Muscle of arm (tissue), 14 donors: ENCODE measurements at places on chromosomes 1 and 21. TPM values are rescaled to one million over a fixed set of nuclear protein-coding genes. Genes with fewer than 3 reads are reported as not detected.

DCST2 gene
- polyA plus RNA-seq = 1.6 TPM

AVPR1B gene
- polyA plus RNA-seq = 0.21 TPM

CA6 gene
- not detected for polyA plus RNA-seq

LENEP gene
- polyA plus RNA-seq = not detected

DNA sequence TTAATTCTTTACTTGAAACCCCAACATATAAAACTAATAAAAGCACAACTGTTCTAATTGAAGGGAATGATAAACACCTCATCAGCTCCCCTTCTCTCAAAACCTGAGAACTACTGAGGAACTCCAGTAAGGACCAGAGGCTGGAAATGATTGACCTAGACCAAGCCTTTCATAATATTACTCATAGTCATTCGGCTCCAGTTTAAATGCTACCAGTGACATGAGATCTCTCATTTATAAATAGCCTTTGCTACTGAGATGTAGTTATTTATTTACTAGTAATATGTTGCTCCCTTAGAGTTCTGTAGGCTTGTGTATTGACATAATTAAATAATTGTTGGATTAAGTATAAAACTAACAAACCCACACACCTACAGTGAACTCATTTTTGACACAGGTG is 209.8 kb upstream of the PRMT6 start:
- no peak for DNase-seq

DNA sequence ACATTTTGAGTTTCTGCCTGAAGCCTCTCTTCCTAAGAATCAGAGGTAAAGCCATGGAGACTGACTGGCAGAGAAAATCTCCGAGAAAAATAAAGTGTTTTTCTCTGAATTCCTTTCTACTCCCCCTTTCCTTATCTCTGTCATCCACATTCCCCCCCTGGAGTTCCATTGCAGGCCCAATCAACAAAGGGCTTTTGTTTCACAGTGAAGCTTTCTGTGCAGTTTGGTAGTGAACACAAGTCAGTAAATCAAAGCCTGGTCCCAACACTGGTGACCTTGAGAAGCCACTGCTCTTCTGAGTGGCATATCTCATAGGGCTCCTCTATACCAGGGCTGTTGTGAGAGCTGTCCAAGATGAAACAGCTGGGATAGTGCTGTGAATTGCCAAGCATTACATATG is 228.4 kb downstream of the SEC16B start:
- DNase-seq = no peak

DNA sequence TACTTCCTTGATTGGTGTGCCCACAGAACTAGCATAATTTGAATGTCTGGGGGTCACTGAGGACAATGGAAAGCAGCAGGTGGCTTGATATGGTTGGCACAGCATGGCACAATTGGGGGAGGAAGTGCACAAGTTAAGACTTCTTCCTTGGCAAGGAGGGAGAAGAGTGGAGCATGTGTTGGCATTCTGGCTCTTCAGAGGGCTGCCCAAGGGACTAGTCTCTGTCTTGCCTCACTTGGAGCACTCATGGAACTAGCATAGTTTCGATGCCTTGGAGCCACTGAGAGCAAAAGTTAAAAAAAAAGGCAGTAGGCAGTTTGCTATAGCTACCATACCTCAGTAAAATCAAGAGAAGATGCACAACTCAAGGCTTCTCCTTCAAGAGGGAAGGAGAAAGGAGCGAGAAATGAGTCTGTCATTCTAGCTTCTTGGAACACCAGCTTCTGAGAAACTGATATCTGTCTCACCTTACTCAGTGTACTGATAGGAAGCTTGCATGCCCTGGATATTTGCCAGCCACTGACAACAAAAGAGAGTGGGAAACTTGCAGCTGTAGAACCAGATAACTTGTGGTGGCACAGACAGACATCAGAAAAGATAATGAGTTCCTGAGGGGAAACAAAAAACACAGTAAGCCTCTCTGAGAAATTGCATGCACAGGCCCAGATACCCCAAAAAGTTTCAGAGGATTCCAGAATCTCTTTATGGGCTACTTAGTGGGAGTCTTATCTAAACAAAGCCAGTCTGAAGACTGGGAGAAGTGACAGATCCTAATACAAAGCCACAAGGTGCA is 207.5 kb upstream of the SAMSN1 start:
- DNase-seq = no peak

DNA sequence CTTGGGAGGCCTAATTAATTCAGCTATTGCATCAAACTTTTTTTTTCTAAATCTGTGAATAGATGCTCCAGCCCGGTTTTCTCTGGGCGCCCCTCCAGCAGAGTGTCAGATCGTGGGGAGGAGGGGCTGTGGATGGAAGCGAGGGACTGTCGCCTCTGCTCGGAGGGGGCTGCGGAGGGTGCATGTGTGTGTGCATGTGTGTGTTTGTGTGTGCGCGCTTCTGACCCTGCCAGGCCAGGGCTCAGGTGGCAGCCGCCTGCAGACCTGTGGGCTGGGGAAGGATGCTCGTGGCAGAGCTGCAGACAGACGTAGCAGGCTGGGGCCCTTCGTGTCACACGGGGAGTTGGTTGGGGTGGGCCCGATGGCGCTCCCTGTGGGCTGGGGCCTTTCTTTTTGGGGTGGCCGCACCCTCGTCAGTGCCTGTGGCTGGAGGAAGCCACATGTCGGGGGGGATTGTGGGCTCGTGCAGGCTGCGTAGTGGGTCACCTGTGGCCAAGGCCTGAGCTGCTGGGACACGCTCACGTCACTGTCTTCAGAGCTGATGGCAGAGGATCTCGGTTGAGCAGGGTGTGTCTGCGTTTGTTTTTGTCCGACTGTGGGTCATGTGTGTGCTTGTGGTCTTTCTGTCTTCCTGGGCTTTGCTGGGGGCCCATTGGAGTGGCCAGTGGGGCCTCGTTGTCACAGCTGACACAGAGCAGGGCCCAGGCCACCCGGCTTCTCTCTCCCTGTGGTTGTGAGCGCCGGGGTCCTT is 2.8 kb downstream of the SKI start:
- DNase-seq = no peak

GRCh38 chr1:87182611-87183010 is 146.1 kb upstream of the LMO4 start:
- DNase-seq = no peak

- no peak for DNase-seq
Observed at GRCh38 chr1:42998386-42998785, 39.7 kb upstream of the SLC2A1 start.

- no peak for DNase-seq
Observed at GRCh38 chr21:39144191-39144590, 39.1 kb downstream of the PSMG1 start.
